SK-N-SH (cell line): ENCODE measurements at places on chromosomes 16 and 17. TPM values are rescaled to one million over a fixed set of nuclear protein-coding genes. Genes with fewer than 3 reads are reported as not detected.

DNA sequence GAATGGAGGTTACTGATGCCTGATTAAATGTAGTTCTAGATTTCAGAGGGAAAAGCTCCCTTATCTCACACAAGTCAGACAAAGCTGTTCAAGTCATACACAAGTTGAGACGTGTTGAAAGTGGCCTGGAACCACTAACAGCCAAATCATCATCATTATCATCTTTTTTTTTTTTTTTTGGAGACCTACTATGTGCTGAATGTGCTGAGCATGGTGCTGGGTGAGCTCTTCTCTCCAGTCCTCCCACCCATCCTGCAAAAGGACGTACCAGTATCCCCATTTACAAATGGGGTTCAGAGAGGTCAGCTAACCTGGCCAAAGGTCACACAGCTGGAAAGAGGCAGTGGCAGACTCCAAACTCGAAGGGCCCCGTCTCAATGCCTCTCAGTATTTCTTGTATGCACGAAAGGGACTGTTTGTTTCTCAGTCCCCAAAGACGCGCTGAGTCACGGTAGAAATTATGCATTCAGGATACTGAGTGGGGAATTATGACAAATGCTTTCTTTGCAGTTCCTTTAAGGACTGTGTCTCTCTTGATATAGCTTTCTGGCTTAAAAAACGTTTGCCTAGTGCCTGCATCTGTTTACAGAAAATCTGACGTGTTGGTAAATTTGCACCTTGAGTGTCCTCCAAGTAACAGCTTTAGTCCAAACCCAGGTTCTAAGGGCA, 235.5 kb downstream of the XYLT1 start:
- no peak for DNase-seq

DNA sequence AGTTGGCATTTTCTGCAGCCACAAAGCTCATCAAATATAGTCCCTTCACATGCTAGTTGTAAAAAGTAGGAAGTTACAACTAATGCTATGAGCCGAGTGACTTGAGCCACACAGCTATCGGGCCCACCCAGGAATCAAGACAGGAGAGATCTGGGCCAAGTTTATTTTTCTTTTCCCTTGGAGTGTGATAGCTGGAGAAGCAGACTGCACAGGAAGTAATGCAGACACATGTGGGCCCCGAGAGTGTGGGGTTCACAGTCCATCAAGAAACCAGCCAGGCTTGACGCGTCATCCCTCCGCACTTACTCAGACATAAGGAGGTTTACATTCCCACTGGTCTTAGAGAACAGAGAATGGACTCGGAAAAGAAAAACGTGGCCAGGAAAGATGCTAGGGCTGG, 403.1 kb upstream of the CDH11 start:
- DNase-seq = no peak

DNA sequence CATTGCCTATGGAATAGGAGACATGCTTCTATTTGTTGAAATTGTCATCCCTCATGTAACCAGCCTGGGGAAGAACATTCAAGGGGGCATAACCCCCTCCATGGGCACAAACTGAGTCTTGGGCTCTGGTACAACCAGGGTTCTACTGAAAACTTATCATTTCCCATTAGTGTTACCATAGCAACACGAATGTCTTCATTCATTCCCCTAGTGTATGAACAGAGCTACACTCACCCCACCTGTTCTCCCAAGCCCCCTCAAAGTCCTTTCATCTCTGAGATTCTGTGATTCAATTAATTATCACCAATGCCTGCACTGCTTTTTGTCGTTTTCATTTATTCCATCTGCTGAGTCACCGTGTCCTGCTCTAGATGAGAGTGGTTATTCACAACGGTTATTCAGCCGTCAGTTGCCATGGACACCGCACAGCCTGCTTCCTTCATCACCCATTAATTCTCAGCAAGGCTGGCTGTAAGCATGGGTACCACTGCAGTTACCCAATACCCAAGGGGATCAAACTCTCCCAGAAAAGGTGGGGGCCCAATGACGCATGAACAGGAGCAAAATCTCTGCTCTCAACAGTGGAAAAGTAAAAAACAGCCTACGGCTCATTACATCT, 1.6 kb upstream of the GAST start:
- no peak for DNase-seq

GRCh38 chr17:50559674-50560184, 786 bp upstream of the CACNA1G start:
- DNase-seq = peak; percentile 82

GRCh38 chr17:65455972-65456343, 105.5 kb downstream of the AXIN2 start:
- peak; percentile 58 for DNase-seq

DNA sequence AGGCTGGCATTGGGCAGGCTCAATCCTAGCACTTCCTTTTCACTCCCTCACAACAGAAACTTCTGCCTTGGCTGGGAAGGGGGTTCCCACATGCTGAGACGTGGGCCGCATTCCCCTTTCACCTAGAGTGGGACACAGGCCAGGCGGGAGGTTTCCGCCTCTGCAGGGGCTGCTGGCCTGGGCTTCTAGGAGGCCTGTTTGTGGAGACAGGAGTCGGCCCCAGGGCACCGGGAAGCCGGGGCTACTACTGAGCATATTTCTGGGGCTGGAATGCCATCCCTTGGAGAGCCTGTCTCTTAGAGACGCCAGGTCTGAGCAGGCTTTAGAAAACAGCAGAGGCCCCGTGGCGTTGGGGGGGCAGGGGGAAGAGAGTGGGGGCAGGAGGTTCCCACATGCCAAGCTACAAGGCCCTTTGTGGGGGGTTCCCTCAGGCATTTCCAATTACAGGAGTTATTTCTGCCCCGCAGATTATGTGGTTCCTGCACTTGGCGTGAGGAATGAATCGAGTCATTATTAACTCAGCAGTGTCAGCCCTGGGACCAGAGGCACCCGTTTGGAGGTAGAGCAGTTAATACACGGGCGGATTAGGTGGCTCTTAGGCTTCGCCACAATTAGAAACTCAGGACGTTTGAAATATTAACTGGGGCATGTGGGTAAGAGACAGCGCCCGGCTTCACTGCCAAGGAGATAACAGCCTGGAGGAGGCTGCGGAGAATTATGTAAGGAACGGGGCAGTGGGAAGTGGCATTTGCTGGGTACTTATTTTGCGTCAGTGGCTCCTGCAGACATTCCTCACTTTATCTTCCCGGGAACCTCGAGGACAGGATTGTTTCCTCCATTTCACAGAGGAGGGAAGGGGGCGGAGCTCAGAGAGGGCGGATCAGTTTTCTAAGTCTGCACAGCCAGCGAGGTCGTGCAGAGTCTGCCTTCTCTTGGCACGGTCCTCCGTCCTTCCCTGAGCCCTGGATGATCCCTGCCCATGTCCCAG, 162.5 kb downstream of the MAF start:
- peak; percentile 34 for DNase-seq

DNA sequence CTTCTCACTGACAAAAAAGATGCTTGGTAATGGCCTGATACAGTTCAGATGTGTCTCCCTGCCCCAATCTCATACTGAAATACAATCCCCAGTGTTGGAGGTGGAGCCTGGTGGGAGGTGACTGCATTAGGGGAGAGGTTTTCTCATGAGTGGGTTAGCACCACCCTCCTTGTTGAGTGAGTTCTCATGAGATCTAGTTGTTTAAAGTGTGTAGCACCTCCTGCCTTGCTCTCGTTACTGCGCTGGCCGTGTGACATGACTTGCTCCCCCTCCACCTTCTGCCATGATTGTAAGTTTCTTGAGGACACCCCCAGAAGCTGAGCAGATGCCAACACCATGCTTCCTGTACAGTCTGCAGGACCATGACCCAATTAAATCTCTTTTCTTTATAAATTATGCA, 5.0 kb downstream of the TSR1 start:
- no peak for DNase-seq

DNA sequence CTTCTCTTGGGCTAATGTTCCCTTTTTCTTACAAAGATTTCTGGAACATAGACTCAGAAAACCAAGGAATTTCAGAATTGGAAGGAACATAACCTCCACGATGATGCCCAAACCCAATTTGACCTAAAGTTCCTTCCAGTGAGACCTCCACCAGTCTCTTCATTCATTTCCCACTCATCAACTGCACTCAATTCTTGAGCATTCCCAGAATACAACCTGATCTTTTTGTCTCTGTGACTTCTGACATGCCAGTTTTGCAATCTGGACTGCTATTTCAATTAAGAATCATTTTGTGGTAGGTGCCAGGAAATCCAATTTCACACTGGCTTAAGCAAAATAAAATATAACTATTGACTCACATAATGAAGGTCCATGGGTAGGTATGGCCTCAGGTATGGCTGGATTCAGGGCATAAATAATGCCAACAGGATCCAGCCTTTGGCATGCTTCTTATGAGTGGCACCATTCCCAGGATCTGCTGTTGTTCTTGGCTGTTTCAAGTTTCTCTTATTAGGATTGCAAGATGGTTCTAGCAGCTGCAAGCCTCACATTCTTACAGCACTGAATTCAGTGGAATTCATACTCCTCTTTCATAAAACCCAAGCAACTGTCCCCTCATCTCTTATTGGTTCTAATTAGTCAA, 184.3 kb downstream of the HS3ST4 start:
- DNase-seq = no peak

GRCh38 chr16:868846-869822, 68.6 kb upstream of the GNG13 start:
- no peak for DNase-seq

DNA sequence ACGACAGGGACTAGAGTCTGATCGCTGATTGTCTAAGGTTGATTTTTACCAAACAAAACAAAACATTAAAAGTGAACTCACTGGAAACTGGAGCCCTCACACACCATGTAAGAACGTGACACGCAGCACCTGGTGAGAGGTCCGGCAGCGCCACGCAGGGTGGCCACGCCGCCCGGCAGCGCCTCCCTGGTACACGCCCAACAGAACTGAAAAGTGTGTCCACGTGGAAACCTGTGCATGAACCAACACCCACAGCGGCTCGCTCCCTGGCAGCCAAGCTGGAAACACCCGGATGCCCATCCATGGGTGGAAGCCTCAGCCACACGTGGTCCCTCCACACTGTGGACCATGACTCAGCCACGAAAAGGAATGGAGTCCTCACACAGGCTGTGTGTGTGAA, 9.1 kb downstream of the GALNS start:
- no peak for DNase-seq

GRCh38 chr16:85735225-85735635, 15.7 kb downstream of the C16orf74 start:
- no peak for DNase-seq

DNA sequence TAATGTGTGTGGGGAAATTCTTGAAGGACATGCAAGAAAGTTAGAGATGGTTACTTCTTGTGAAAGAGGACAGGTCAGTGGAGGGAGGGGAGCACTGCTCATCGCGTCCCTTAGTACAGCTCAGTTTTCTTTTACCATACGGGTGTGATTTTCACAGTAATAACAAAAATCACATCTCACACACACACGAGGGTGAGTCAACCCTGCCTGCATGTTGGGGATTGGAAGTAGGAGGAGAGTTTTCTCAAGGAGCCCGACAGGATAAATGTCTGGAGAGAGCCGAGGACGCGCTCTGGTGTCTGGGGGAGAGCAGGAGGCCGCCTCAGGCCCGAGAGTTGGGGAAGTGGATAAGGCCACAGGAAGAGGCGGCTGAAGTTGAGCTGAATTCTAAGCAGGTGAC, 16.4 kb downstream of the PLCD3 start:
- no peak for DNase-seq

GRCh38 chr17:46889992-46890564, 32.9 kb upstream of the GOSR2 start:
- DNase-seq = no peak

GRCh38 chr16:73172241-73172972, 124.5 kb upstream of the ZFHX3 start:
- DNase-seq = peak; percentile 80

GRCh38 chr16:72025404-72026114, 17.0 kb downstream of the DHODH start:
- no peak for DNase-seq

DNA sequence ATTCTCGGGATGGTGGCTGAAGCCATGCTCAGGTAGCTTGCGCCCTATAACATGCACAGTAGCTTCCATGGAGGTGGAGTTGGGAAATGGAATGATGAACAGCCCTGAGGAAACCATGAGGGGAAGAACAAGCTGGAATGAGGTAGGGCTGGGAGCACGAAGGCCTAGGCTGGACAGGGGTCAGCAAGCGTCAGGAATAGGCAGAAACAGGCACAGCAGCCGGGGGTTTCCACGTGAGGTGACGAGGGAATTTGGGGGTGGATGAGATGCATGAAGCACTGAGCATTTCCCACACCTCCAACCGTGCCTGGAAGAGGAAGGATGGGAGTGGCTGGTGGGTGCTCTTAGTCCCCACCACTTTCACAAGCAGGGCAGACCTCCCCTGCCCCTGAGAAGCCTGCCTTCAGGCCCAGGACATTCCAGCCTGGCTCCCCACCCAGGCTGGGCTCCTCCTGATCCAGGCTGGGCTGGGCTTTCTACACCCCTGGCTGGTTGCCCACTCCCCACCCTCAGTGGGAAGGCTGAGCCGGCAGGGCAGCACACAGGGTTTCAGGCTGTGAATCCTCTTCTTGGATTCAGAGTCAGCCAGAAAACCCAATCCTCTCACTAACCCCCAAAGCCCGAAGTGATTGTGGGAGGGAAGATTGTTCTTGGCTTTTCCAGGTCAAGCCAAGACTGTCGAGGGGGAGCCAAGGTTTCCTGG, 21.9 kb downstream of the PLEKHG4 start:
- no peak for DNase-seq

DNA sequence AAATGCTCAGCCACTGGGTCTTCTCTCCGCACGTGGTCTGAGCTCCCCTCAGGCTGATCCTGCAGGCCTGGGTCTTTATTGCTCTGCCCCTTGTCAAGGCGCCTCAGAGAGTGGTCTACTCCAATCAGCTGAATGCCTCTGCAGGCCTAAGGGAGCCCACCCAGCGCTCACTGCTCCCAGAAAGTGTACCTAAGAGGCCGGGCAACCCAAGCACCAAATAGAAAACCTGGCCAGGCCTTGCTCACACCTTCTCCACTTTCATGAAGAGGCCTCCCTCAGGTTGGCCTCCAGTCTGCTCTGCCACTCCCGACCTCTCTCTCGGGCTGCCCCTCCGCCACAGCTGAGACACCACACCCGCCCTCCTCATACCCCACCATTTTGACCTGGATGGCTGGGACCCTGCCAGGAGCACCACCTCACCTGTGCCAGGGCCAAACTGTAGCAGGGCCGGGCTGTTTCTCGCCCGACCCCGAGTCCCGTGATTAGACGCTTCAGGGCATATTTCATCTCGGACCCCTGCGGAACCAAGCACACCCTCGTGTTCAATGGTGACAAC, 665 bp downstream of the MYBBP1A start:
- no peak for DNase-seq

GRCh38 chr17:72266112-72266775, 145.4 kb downstream of the SOX9 start:
- peak; percentile 19 for DNase-seq

- peak; percentile 54 for DNase-seq
Measured at GRCh38 chr17:8072729-8073461, 14.6 kb downstream of the ALOX12B start.

Gene ALOXE3
- 0.13 and 0.46 TPM in 2 replicates for polyA plus RNA-seq

Gene PIPOX
- 0.31 and 0.55 TPM in 2 replicates for polyA plus RNA-seq

Gene CCDC200
- polyA plus RNA-seq = not detected in 2 replicates

Gene PYY
- polyA plus RNA-seq = 0.10 and 0.21 TPM in 2 replicates

Gene OR2C1
- polyA plus RNA-seq = not detected in 2 replicates

Gene GAS2L2
- 0.02 TPM in 1 of 2 replicates, not detected in the other for polyA plus RNA-seq

Gene HOXB6
- not detected in 2 replicates for polyA plus RNA-seq
